ENCODE measurements at places on chromosomes 16 and 17.

GRCh38 chr16:24216961-24217360 lies 39.2 kb upstream of the CACNG3 start:
- no peak for DNase-seq

- no peak for DNase-seq
These were observed 381 bp downstream of the CTNS start for GRCh38 chr17:3636908-3637373.

DNA sequence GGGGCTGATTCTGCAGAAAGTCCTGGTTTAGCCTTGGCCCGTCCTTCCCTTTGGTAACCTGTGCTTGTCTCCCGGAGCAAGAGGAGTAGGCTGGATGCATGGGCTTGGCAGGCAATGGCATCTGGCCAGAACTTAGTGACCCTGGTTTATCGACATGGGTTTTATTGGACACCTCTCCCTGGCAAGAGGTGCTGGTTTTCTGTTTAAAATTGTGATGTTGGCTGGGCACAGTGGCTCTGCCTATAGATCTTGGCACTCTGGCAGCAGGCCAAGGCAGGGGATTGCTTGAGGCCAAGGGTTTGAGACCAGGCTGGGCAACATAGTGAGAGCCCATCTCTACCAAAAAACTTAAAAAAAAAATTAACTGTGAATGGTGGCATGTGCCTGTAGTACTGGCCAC lies 31.2 kb downstream of the SLC12A3 start:
- no peak for DNase-seq

DNA sequence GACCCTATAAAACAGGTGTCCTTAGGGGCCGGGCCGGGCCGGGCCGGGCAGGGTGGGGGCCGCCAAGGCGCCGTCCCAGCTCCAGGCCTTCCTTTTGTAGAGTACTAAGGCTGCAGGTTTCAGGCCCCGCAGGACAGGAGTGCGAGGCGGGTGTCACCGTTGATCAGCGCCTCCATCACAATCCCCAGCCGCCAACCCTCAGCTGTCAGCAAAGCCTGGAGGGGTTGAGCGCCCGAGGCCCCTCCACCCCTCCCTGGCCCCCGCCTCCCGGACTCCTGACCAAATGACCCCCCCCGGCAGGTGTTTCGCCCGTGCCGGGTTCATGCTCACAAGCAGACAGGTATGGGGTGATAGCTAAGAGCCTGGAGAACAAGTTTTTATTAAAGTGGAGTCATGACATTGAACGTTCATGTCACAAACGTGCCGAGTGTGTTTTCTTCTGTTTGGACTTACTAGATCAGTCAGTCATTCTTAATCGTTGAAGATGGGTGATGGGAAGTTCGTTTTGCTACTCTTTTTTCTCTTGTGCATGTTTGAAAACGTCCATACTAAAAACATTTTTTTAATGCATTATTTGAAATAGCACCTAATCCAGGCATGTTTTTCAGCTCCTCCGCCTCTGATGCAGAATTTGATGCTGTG lies 534 bp downstream of the ARL2BP start:
- DNase-seq, result no peak
